ENCODE measurements at places on chromosomes 3 and 15.

- DNase-seq: no peak
These were observed 79.5 kb upstream of the KLHL25 start for GRCh38 chr15:85874236-85874635.

- no peak for DNase-seq
These were observed 3.7 kb upstream of the CNTN4 start for GRCh38 chr3:2094941-2095340.

GRCh38 chr3:45912435-45912834, 26.1 kb downstream of the CCR9 start:
- no peak for DNase-seq

GRCh38 chr3:127666676-127667075, 6.1 kb upstream of the ABTB1 start:
- DNase-seq: no peak

DNA sequence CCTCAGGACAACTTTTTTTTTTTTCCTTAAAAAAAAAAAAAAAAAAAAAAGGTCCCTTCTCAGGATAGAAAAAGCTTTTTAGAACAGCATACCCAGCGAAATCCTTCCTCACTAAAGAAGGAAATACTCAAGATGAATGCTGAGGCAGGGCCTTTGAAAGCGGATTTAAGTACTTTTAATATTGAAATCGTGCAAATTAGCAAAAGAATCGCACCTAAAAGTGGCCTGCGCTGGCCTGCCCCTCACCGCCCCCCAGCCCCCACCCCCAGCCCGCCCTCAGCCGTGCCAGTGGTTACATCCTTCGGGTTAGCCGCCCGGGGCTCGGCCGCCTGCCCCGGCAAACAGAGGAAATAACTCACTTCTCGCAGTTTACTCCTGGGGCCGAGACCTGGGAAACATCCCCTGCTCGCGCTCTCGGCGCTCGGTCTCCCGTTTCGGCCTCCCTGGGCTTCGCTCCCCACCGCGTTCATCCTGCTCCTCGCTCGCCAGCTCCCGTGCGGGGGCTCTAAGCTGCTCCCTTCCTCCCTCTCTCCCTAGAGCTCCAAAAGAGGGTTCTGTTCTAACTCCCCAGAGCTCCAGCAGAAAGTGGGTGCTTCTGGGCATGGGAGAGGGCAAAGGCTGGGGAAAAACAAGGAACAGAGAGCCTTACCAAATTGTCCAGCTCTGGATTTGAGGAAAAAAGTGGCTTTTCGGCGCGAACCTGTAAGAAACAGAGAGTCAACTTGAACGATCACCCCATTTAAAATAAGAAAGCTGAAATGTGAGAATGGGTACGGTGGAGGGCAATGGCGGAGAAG, 5.2 kb downstream of the MEIS2 start:
- no peak for DNase-seq

- no peak for DNase-seq
These were observed 136.8 kb upstream of the ACP3 start for GRCh38 chr3:132180337-132180791.

- no peak for DNase-seq
These were observed 25.9 kb downstream of the ADGRG7 start for GRCh38 chr3:100635273-100635701.

GRCh38 chr3:66592927-66593625, 92.3 kb upstream of the LRIG1 start:
- DNase-seq: no peak

DNA sequence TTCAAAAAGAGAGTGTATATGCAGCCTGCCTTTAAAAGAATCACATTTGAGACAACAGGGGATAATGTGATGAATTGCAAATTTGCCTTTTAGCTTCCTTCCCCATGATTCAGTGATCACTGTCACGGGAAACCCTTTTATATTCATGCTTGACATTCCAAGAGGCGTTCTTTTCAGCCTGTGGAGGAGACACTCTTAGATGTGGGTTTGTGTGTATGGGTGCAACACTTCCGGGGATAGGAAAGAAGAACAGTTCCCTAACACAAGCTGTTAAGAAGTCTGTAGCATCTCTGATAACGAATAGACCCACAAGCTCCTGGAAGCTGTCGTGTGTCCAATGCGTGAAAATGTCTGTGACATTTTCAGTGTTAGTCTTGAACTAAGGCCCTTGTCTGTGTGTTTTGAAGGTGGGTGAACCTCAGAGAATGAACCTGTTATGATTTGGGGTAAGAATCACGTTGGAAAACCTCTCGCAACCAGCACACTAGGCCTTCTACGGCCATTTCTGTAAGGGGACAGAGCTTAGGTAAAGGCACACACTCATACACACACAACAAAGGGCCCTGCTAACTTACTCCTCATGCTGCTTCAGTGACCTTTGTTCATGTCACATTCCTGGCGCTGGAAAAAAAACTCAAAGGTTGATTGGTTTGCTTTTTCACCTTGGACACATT, 229.2 kb upstream of the ST8SIA2 start:
- DNase-seq: no peak

DNA sequence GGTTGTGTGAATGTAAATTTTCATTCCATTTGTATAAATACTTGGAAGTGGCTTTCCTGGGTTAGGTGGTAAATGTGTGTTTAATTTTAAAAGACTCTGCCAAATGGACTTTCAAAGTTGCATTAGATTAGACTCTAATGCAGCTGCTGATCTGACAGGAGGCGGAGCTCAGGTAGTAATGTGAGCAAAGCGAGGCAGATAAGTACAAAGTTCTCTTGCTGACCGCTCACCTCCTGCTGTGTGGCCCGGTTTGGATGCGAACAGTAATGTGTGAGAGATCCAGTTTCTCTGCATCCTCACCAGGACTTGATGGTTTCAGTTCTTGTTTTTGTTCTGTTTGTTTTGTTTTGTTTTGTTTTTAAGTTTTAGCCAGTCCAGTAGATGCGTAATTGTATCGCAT, 34.9 kb upstream of the GABRA5 start:
- no peak for DNase-seq

DNA sequence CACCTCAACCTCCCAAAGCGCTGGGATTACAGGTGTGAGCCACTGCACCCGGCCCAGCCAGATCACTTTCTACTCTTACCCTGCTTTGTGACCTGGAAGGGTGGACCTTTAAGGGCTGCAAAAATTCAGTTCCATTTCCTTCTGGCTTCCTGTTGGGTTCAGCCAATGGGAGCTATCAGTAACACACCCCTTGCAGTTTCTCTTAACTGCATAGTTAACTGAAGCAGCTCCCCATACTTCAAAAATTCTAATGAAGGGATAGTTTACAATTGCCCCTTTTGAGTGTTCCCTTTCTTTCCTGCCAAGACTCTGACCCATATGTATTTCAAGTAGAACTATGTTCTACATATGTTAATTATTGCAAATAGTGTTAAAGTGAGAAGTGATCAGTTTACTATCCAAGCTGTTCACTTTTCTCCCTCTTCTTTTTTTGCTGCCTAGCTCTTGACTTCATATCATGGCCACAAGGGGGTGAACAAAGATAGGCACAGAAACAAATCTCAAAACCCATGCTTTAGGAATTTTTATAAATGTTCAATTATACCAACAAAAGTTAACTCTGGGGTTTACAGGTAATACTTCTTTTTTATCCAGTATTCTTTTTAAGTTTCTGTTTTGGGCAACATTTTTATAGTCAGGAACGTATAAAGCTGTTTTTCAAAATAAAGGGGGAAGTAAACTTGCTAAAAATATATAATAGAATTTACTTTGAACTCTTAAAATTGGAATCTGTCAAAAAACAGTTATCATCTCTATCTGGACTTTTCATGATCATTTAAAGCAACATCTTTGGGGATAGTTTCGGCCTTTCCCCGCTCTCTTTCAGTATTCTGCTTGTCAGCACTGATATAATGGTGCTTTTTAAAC, 8.1 kb downstream of the PGBD4 start:
- DNase-seq: peak; percentile 8

GRCh38 chr15:69893863-69894262, 203.9 kb downstream of the TLE3 start:
- DNase-seq: no peak

- DNase-seq: no peak
These were observed 91.9 kb downstream of the MB21D2 start for GRCh38 chr3:192825657-192826200.

DNA sequence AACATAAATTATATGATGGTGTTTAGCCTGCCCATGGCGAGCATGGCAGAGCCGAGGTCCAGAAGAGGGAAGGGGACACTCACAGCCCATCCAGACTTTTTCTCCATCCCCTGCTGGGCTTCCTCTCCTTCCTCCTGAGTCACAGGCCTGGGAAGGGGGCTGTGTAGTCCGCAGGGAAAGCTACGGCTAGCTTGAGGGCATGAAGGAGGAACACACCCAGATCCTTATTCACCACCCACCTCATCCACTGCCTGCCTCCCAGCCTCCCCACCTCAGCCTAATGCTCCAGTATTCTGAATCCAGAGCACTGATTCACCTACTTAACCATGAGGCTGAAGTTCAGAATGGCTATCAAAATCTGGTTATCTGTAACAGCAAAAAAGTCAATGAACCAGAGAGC, 97.8 kb downstream of the OXNAD1 start:
- DNase-seq: no peak

DNA sequence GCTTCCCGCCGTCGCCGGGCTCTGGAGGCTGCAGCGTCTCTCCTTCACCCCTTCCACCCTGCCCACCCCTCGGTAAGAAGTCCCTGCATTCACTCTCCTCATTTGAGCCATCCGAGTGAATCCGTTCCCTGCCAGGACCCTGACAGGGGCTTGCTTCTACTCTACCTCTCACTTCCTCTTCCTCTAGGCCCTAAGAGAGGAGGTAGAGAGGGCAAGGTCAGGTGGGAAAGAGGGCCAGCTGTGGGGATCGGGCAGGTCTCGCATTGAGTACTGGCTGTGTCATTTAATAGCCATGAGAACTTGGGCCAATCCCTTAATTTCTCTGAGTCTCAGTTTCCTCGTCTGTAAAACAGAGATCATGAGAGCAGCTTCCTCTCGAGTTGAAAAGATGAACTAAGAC, 283.6 kb downstream of the UACA start:
- no peak for DNase-seq

GRCh38 chr3:183698756-183699155, 1.2 kb downstream of the YEATS2 start:
- peak; percentile 2 for DNase-seq

GRCh38 chr3:42014921-42015533, 53.1 kb upstream of the ULK4 start:
- DNase-seq: no peak

All from immature natural killer cell (primary cell).